ENCODE measurements at places on chromosomes 13 and 19.

GRCh38 chr19:35120492-35120891, 4.9 kb downstream of the FXYD3 start:
- DNase-seq, result no peak

DNA sequence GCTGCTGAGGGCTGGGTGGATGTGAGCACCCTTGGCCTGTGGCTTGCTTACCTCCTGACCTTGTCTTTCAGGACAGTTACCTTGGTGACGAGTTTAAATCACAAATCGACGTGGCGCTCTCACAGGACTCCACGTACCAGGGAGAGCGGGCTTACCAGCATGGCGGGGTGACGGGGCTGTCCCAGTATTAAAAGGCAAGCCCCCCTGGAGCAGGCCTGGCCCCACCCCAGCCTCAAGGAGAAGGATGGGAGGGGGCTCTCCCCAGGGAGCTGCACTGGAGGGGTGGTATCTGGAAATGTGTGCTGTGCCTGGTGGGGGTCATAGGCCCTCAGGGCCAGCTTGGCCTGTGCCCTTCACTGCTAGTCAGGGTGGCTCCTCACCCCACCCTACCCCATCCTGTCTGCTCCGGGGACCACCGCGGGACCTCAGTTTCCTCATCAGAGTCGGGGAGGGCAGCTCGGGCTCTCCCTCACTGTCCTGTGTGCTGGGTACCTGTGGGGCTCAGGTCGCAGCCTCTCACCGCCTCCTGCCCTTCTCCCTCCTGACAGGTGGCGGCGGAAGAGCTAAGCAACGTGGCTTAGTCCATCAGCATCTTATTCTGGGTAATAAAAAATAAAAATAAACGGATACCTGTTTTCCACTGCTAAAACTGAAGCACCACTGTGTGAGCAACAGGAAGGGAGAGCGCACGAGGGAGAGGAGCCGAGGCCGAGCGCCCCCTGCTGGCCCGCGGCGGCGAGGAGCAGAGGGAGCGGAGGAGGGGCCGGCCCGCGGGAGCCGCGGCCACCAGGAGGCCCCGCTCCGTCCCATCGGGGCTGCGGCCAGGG, 29.8 kb downstream of the CERS1 start:
- DNase-seq, result peak; percentile 59

GRCh38 chr13:31053091-31053490, 108.6 kb downstream of the HSPH1 start:
- no peak for DNase-seq

DNA sequence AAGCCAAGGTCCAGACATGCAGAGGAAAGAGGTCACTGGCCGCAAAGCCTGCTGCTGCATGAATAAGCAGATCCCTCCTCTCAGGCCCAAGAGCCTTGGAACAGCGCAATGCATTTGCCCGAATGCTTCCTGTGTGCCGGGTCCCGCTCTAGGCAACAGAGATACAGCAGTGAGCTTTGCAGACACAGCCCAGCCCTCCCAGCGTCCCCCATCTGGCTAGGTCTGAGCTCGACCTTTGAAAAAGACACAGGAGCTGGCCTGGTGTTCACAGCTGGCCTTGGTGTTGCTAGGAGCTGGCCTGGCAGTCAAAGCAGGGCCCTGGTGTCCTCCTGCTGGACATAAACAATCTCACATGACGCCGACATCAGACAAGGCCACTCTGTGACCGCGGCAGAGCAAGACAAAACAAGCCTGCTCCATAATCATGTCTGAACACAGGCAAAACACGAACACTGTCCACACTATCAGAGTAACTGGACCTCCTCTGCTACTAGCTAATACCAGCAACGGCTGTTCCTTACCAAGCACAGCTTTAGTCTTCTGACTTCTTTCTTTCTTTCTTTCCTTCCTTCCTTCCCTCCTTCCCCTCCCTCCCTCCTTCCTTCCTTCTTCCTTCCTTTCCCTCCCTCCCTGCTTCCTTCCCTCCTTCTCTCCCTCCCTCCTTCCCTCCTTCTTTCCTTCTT, 5.7 kb upstream of the PEX11G start:
- DNase-seq, result no peak

DNA sequence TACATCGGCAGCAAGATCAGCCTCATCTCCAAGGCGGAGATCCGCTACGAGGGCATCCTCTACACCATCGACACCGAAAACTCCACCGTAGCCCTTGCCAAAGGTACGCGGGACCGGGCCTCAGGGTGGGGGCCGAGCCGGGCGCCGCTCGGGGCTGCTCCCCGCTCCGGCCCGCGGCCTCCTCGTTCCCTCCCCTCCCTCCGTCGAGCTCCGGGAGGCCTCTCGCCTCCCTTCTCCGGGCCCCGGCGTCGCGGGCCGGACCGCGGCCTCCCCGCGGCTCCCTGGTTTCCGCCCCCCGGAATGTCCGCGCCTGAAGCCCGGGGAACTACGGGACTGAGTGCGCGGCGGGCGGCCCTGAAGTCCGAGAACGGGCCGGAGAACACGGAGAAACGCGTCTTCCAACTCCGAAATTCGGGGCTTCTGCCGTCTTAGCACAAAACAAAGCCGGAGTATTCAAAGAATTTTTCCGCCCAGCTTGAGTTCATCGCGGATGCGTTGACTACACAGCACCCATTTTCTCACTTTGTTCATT, 423 bp downstream of the LSM14A start:
- DNase-seq, result peak; percentile 24

DNA sequence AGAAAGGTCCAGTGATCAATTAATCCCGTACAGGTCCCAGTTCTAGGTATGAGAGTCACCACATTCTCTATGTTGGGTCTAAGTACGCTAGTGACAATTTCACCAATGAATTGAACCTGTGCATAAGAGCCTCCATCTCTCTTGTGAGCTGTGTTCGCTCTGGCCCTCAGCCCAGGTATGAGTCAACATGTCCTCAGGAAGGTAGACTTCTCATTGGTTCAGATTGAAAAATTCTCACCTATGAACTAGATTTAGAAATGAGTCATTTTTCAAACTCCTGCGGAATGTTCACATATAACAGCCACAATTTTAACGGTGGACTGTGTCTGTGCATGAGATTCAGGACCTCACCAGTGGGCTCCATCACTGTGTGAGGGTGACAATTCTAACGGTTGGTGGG, 12.7 kb upstream of the ZNF43 start:
- no peak for DNase-seq

DNA sequence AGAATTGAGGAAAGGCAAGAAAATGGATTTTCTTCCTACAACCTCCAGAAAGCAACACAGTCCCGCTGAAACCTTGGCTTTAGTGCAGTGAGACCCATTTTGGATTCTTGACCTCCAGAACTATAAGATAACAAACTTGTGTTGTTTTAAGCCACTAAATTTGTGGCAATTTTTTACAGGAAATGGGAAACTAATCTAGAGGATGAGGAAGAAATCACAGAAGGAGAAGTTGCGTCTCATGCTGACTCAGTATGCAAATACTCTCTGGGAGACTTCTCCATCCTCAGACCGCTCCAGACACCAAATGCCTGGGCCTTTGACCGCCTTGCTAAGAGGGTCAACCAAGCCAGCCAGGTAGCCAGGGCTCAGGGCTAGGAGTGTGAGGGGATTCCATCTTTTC, 13.1 kb upstream of the CEACAM16 start:
- DNase-seq, result no peak

GRCh38 chr19:43532571-43532961, 422 bp upstream of the ZNF575 start:
- DNase-seq, result peak; percentile 57

DNA sequence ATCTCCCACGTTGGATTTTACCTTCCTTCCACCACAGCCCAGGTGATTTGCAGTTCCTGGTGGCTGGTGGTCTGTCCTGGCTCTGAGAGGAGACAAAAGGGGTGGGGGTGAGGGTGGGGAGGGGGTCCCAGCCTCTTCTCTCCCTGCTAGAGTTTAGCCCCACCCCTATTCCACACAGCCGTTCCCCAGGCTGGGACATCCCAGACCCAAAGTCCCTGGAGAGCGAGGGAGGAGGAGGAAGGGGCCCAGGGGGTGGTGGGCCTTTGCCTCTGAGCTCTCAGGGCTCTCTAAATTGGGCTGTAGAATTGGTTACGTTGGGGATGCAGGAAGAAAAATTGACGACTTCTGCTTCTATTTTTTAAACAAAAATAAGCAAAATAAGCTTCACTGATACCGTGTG, 81.9 kb downstream of the SLC6A16 start:
- DNase-seq, result no peak

- peak; percentile 74 for DNase-seq
These were observed at the start of gene SLC25A15 for GRCh38 chr13:40789275-40790153. Gene SLC25A15, plus strand, starts transcription at chr13:40789611. Its CDS starts 3,616 bp downstream, at chr13:40793227.

DNA sequence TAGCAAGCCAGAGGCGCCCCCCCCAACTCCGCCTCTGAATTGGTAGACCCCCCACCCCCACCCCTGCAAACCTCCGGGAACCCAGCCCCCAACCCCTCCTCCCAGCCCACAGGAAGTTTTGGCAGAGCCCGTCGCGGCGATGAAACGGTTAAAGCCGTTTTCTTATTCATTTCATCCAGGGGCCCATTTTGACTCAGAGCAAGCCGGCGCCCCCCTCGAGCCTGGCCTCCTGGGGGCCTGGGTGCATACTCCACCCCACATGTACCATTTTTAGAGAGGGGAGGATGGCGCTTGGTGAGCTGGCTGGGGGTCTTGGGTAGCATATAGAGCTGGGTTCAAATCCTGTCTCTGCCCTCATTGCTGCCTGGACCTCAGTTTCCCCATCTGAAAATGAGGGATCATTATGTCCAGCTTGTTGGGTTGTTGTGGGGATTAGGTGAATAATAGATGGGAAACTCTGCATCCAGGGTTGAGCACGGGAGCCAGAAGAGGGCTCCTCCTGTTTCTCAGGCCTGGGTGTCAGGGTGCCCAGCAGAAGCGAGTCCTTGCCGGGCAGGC, 7.9 kb upstream of the JUNB start:
- DNase-seq, result peak; percentile 91

GRCh38 chr13:72507416-72508199, 219.8 kb downstream of the MZT1 start:
- no peak for DNase-seq

- DNase-seq, result no peak
These were observed 39.3 kb upstream of the KL start for GRCh38 chr13:32976912-32977311.

- no peak for DNase-seq
These were observed 10.9 kb downstream of the C13orf46 start for GRCh38 chr13:113962975-113963374.

GRCh38 chr13:94020833-94021232, 458.6 kb downstream of the DCT start:
- DNase-seq, result peak; percentile 1

- no peak for DNase-seq
These were observed 9.6 kb upstream of the CEACAM6 start for GRCh38 chr19:41745756-41746155.

GRCh38 chr13:112487127-112487517, 100.8 kb downstream of the TUBGCP3 start:
- DNase-seq, result no peak

DNA sequence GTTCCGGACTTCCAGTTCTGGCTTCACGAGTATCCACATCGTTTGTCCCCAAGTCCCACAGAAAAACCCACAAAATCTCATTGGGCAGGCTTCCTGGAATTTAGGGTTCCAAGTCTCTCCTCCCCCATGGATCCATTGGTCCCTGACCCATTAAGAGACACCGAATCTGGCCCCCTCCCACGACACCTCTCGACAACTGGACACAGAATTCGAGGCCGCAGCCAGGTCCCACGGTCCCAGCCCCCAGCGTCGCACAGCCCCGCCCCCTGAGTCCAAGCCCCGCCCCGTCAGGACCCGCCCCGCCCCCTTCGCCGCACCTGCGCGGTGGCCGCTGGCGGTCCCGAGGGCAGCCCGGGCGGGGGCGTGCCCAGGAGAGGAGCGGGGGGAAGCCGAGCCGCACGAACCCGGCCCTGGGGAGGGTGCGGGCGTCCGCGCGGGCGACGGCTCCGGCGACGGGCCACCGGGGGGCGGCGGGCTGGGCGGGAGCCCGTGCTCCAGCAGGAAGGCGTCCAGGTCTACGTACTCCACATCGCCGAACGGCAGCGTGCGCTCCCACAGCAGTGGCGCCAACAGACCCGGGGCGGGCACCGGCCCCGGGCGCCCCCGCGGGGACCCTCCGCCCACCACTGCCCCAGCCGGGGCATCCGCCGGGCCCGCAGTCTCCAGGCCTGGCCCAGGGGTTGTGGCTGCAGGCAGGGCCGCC, 1.8 kb downstream of the DBP start:
- peak; percentile 67 for DNase-seq

GRCh38 chr19:58317476-58318072, 9.2 kb upstream of the ZSCAN22 start:
- DNase-seq, result no peak

- DNase-seq, result no peak
These were observed 97.3 kb upstream of the MCF2L start for GRCh38 chr13:112871742-112872141.

- peak; percentile 27 for DNase-seq
These were observed 31.4 kb downstream of the CERS4 start for GRCh38 chr19:8240274-8241229.

- DNase-seq, result peak; percentile 43
These were observed 9.2 kb upstream of the ZNF358 start for GRCh38 chr19:7506385-7507328.

DNA sequence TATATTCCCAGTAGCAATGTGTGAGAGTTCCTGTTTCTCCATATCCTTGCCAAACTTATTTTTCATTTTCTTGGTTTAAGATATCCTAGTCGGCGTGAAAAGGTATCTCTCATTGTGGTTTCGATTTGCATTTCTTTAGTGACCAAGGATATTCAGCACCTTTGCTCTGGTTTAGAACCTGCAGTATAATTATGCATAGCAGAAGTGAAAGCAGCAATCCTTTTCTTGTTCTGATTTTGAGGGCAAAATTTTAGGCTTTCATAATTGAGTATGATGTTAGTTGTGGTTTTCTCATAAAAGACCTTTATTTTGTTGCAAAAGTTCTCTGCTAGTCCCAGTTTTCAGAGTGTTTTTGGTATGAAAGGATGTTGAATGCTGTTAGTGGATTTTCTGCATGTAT, 491.0 kb downstream of the FGF9 start:
- peak; percentile 24 for DNase-seq

DNA sequence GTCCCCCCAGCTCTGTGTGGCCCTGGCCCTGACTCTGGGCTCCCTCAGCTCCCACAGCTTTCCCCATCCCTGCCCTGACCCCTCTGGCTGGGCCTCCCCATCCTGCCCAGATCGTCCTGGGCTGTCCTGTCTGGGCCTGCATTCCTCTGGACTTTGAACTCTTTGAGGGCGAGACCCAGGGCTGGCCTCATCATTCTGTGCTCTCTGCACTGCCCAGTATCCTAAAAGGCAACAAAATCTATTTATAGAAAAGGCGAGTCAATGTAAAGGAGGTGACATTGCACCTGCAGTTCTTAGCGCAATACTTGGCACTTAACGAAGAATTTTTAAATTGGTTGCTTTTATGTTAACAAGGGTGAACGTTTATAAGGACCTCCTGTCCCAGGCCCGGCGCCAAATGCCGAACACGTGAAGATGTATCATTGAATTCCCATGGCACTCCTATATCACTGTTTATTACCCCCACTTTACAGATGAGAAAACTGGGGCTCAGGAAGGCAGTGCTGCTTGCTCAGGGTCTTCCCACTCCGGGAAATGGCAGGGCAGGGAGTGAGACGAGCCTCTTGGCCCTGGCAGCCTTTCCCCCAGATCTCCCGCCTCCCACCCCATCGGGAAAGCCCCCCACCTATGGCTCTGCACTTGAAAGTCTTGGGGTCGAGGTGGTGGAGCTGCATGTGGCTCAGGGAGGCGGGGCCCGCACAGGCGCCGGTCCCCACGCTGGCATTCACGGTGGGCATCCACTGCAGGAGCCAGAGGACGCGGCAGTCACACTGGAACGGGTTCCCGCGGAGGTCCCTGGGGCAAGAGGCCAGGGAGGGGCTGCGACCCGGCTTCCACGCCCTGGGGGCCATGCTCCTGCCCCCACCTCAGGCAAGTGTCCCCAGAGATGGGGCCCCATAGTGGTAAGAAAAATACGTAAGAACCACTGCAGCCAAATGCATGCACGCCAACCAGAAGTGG, 3.8 kb downstream of the LGI4 start:
- no peak for DNase-seq

GRCh38 chr13:88887045-88887662, 1216.0 kb downstream of the SLITRK5 start:
- DNase-seq, result no peak
